ENCODE measurements at places on chromosomes 3 and 15. TPM values are rescaled to one million over a fixed set of nuclear protein-coding genes. Genes with fewer than 3 reads are reported as not detected.

TPRG1 gene
- 0.64 TPM for polyA plus RNA-seq

RASL12 gene
- polyA plus RNA-seq: 3.6 TPM

KAT2B gene
- polyA plus RNA-seq: 20.3 TPM

ITIH4 gene
- polyA plus RNA-seq: 4.3 TPM

GOLGA6A gene
- polyA plus RNA-seq: 0.15 TPM

SLC22A13 gene
- polyA plus RNA-seq: 0.34 TPM

SLC24A1 gene
- polyA plus RNA-seq: 12.1 TPM

MTMR10 gene
- polyA plus RNA-seq: 26.8 TPM

GRCh38 chr3:197454014-197454413 lies 101.8 kb downstream of the BDH1 start:
- peak; percentile 21 for DNase-seq

- DNase-seq: peak; percentile 92
These were observed at the start of gene AMOTL2 for GRCh38 chr3:134374105-134374790. AMOTL2 (minus strand) TSS chr3:134374447; CDS start chr3:134371433, 3,014 bp downstream.

- DNase-seq: peak; percentile 10
These were observed 138.3 kb upstream of the AGBL1 start for GRCh38 chr15:85941186-85941855.

DNA sequence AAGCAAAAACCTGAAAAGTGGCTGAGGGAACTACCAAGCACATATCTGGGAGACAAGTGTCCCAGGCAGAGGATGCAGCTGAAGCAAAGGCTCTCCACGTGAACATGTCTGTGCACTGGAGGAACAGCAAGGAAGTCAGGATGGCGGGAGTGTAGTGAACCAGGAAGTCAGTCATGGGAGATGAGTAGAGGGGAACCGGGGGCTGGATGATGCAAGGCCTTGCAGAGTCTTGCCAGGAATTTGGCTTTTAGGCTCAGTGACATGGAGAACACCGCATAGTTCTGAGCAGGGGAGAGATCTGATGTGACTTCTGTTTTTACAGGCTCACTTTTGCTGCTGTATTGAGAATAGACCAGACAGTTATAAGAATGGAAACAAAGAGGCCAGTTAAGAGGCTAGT lies 19.0 kb downstream of the C2CD4A start:
- DNase-seq: no peak

DNA sequence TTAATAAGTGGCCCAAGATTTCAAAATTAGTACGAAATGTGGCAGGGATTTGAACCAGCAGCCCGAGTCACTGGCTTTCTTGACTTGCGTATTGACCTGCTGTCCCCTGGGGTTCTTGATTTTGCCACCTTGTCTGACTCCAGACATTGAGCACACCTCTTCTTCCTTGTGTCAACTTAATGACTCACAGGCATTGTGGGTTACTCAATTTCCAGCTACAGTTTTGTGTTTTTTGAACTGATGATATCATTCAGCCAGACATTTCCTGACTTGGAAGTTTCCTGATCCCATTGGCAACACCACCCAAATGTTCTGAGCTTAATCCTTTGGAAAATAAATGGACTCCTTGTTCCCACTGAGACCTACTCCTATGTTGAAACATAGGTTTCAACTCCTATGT lies 64.2 kb downstream of the MOBP start:
- DNase-seq: no peak

GRCh38 chr15:75171408-75171807 lies 30.3 kb upstream of the C15orf39 start:
- DNase-seq: no peak

DNA sequence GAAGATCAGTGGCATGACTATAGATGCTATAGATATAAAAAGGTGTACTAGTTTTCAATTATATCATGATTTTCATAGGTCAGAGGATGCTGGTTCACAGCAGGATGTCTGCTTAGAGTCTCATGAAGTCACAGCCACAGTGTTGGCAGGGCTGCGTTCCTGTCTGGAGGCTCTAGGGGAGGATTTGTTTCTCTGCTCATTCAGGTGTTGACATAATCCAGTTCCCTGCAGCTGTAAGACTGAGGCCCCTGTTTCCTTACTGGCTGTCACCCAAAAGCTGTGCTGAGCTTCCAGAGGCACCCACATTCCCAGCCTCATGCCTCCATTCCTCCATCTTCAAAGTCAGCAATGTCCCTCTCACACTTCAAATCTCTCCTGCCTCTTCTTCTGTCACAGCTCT lies 170.7 kb downstream of the OCA2 start:
- no peak for DNase-seq

- DNase-seq: no peak
These were observed 152.1 kb downstream of the PDE8A start for GRCh38 chr15:85133709-85134108.

- DNase-seq: no peak
These were observed 34.3 kb downstream of the CRTC3 start for GRCh38 chr15:90564051-90564450.

DNA sequence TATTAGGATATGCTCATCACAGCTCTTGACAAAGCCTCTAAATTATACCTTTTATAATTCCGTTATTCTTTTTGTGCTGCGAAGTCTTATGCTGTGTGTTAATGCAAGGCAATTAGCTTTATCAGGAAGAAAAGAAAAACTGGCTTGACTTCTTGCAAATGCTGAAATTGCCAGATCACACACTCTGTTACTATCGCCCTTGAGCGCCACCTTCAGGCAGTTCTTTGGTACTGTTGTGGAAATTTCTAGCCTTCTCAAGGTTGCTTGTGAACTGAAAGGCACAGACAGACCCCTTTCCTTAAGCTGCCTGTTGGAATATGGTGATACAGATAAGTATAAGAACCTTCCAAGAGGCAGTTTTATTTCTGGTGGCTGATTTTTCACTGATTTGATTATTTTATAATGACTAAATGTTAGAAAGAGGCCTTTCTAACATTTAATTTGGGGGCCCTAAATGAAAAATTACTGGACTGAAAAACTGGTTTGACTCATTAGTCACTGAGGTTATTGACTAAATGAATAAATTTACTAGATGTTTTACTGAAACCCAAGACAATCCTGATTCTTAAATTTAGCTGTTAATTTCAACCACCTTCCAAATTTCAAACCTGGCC lies 126.2 kb upstream of the RASGRP1 start:
- DNase-seq: peak; percentile 56

- no peak for DNase-seq
These were observed 39.5 kb upstream of the SCAANT1 start for GRCh38 chr3:63951492-63952247.

GRCh38 chr15:25410649-25411048 lies 28.2 kb downstream of the UBE3A start:
- no peak for DNase-seq

GRCh38 chr3:20104167-20104661 lies 64.0 kb downstream of the KAT2B start:
- DNase-seq: no peak

DNA sequence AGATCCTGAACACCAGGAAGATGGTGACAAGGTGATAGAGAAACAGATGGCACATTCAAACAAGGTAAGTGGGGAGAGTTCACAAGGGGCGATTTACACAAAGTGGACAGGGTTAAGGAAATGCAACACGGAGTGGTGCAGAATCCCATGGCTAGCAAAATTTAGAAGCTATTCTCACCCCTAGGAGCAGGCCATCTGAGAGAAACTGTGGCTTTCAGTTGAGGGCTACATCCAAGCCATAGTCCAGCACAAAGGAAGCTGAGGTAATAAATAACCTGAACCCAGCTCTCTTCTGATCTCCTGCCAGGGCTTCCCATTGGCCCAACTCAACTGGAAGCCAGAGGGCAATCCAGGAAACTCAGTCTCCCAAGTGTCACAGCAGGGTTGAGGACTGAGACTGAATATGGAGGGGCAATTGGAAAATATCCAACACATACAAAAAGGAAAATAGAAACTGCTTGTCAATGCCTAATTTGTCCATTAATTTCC lies 1.2 kb upstream of the ZNF445 start:
- DNase-seq: no peak

GRCh38 chr3:189395825-189396224 lies 224.1 kb downstream of the TPRG1 start:
- no peak for DNase-seq

DNA sequence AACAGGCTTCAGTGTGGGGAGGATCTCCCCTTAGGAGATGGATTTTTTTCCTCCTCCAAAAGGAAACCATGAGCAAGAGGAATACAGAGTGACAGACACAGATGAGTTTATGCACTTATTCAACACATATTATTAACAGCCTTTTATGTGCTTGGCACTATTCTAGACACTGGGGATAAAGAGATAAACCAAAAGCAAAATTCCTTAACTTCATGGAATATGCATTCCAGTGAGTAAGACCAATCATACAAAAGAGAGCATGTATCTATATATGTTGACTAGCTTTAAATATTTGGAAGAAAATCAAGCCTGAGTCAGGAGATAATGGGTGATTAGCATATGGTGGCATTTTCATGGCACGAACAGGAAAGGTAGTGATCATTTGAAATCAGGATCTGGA lies 284.4 kb upstream of the RASGRP1 start:
- DNase-seq: no peak

GRCh38 chr3:72964633-72965032 lies 32.0 kb upstream of the PPP4R2 start:
- no peak for DNase-seq

- no peak for DNase-seq
These were observed 5.6 kb downstream of the TIGIT start for GRCh38 chr3:114299421-114299820.

DNA sequence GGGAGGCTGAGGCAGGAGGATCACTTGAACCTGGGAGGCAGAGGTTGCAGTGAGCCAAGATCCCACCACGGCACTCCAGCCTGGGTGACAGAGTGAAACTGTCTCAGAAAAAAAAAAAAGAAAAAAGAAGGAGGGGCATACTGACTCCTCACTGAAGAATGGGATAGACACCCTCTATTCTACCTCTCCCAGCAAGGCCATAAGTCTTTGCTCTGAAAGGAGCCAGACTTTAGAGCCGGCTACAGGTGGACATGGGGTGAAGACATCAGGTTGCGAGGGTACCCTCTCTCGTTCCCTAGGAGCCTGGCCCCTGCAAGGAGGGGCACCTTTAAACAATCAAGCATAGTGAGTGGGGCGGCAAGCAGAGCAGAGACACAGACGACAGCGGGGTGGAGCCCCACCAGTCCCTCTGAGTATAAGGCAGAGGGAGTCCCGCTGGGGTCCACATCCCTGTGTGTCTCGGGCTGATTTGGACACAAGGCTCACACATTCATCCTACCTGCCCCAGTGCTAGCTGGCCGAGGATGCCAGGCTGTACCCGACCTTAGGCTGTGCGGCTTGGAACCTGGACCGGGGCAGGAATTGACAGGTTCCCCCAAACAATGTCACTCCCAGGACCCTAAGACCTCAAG lies 1.1 kb downstream of the GRAMD2A start:
- DNase-seq: no peak

DNA sequence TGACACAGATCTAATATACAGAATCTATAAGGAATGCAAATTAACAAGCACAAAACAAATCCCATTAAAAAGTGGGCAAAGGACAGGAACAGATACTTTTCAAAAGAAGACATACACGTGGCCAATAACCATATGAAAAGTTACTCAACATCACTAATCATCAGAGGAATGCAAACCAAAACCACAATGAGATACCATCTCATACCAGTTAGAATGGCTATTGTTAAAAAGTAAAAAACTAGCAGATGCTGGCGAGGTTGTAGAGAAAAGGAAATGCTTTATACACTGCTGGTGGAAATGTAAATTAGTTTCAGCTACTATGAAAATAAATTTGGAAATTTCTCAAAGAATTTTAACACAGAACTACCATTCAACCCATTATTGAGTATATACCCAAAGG lies 50.7 kb downstream of the ADAMTS17 start:
- no peak for DNase-seq

DNA sequence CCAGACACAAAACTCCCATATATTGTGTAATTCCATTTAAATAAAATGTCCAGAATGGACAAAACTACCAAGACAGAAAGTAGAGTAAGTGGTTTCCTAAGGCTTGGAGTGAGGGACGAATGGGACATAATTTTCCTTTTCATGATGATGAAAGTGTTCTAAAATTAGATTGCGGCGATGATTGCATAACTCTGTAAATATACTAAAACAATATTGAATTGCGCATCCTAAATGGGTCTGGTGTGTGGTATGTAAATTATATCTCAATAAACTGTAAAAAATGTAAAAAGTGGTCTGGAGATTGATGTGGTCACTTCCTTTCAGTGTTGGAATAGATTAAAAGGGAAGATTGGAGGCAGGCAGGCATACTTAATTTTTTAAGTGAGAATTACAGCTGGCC lies 105.9 kb upstream of the KCNAB1 start:
- DNase-seq: no peak

Data from large intestine (tissue), 12 donors.